ENCODE measurements at places on chromosomes 11 and 22.
A peak's percentile ranks its signal among the peaks of the same experiment; 100 is the strongest.

DNA sequence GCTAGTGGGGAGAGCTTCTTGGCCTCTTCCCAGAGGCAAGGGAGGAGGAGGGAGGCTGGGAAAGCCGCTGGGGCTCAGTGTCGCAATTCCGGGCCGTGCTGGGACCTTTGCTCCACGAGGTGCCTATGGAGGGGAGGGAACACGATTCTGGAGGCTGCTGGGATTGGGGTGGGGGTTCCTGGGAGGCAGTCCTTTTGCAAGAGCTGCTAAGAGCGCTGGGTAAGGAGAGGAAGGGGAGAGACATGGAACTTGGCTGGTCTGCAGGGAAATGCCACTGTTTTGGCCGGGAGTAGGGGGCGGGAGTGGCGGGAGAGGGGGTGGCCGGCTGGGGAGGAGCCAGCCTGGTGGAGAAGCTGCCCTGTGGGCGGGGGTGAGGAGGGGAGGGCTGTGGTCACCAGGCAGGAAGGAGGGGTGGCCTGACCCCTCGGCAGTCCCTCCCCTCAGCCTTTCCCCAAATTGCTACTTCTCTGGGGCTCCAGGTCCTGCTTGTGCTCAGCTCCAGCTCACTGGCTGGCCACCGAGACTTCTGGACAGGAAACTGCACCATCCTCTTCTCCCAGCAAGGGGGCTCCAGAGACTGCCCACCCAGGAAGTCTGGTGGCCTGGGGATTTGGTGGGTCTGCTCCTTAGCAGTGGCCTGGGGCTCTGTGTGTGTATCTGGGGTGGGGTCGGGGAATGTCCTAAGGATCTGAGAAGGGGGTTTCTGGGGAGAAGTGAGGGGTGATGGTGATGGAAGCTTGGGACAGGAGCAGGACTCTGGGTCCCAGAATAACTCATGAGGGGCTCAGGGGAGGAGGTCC lies at the start of gene NR1H3:
TSS of gene NR1H3 (plus strand) at position 480 of the 800 bp plus-strand sequence. CDS start 1,221 bp downstream, outside the sequence.
- DNase-seq: no peak

DNA sequence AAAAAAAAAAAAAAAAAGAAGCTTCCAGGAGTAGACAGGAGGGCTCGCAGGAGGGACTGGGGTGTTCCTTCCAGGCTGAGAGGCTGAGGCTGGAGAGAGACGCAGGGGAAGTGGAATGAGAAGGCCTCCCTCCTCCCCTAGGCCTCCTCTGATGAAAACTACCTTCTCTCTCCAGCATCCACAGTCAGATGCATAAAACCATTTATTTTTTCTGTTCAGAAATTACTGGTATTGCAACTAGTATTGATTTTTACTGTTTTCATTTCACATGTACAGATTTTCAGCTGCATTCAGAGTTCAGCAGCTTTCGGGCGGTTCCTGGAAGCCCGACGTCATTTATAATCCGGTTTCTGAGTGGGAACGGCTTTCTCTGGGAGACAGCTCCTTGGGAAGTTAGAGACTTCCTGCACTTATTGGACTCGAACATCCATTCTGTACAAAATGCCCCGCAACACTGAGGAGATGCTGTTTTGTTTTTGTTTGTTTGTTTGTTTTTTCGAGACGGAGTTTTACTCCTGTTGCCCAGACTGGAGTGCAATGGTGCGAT lies 6.9 kb upstream of the NFAM1 start:
- DNase-seq: no peak

- peak; percentile 30 for DNase-seq
Measured at GRCh38 chr22:37560608-37561211, 430 bp downstream of the CDC42EP1 start.

DNA sequence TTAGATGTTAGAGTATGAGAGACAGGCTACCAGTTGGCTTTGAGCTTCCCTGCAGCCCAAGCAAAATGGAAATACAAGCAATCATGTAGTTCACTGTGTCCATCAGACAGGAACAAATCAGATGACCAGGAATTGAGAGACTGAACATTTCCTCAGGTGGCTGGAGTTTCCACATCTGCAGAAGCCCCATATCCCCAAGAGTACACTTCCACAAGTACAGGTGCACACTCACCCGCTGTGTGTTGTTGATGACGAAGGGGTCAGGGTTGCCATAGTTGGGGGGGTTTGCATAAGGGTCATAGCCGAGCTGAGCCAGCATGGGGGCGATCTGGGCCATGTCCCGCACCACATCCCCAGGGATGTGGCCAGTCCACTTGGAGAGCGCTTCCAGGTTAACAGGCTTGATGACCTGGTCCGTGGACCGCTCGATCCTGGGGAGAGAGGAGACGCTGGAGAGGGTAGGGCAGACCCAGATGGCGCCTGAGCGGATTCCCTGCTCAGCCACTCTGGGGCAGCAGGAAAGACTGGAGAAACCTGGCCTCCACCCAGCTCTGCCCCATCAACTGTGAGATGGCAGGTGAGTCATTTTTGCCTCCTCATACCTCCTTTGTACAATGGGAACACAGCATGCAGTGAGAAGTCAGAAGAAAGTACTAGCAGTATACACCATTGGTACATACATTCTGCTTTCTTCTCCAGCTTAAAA lies 23.9 kb upstream of the TFIP11 start:
- DNase-seq: no peak

DNA sequence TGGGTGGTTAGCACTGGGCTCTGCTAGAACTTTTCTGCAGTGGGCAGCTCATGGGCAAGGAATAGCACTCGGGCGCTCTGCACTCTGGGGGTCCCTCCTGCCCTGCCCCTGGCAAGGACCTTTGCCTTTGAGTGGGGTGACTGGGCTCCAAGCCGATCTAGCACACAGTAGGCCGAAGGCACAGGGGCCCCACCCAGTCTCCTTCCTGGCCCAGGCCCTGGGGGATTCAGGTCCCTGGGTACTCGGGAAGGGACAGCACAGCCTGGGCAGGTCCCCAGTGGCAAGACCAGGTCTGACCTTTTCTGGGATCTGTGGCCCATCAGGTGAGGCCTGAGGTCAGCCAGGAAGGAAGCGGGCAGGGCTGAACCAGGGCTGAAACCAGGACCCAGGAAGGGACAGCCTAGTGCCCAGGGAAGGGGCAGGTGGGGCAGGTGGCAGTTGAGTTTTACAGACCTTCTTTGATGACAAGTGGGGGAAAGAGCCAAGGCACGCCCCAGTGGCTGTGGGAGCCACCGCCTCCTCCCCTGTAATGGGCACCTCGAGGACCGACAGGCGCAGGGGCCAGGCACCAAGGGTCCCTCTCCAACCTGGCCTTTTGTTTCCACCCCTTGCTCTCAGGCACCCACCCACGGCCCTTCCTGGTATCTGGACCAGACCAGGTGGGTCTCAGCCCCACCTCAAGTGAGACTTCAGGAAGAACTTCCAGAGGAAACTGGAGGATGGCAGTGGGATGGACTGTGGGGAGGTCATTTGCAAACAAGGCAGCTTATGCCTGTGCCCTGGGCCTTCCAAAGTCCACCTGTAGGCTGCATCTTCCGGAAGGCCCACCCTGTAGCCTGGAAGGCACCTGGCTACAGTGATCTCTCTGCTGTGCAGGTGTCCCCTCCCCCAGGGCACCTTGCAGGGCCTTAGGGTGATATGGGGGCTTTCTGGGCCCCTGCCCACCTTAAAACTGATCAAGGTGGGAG lies 883 bp upstream of the AIFM3 start:
- DNase-seq: no peak

DNA sequence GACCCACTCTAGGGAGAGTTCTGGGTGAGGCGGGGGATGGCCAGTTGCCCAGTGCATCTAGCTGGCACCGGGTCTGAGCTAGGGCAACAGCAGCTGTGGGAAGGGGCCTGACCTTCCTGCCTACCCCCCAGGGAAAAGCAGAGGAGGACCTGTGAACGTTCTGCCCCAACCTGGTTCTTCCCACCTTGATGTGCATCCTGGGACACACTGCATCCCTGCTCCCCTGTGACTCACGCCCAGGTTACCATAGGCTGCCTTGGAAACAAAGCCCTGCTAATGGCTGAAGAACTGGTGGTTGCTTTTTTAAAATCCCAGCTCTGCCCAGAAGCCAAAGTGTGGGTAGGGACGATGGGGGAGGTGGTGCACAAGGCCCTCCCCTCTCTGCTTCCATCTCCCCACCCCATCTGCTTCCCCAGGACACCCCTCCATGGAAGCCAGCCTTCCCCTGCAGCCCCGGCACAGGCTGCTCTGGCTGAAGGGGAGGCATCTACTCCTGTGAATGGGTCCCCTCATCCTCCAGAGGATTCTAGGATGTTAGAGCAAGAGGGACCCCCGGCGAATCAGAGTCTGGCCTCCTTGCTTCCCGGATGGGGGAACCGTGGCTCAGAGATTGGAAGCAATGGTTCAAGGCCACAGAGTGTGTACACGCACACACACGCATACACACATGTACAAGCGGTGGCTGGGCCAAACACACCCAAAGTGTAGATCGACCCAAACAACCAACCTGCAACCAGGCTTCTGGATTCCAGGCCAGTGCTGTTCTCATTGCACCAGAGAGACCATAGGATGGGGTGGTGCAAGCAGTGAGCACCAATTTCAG lies 7.6 kb upstream of the C11orf96 start:
- DNase-seq: no peak

GRCh38 chr11:116513894-116514293 lies 258.9 kb downstream of the BUD13 start:
- no peak for DNase-seq

DNA sequence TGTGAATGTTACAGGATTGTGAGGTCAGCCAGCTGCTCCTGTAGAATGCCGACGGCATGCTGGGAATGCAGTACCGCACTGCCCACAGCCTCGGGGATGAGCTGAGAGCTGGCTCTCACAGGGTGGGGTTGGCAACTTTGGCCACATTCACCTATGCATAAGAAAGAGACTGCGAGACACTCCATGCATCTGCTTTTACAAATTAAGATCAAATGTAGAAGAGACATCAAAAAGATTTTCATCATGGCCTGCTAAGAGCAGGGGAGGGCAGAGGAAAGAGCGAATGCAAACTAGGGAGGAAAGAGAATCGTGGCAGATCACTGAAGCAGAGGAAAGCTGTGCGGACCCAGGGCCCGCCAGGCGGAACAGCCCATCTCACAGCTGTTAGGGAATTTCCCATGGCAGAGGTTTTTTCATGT lies 49.8 kb upstream of the SPATA19 start:
- DNase-seq: no peak

- DNase-seq: no peak
Measured at GRCh38 chr22:45823336-45823735, 151.7 kb downstream of the ATXN10 start.

- DNase-seq: no peak
Measured at GRCh38 chr22:34913826-34914225, 152.1 kb upstream of the ISX start.

- no peak for DNase-seq
Measured at GRCh38 chr22:20798218-20798617, 24.3 kb downstream of the SERPIND1 start.

DNA sequence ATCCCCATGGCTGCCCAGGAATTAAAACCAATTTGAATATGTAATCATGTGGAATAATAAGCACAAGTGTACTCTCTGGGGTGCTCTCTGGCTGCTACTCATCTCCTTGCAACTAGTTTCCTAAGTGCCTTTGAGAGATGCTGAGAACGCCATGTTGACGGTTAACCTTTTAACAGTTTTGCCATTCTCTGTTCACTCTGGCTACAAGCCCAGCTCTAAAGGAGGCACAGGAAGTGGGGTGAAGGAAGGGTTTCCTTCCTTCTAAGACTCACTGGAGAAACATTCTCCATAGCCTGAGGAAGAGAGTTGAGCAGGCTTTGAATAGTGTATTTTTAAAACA lies 122.0 kb upstream of the ZC3H12C start:
- DNase-seq: no peak

GRCh38 chr11:121652971-121653370 lies 200.2 kb upstream of the SORL1-AS1 start:
- no peak for DNase-seq

- DNase-seq: no peak
Measured at GRCh38 chr11:71204294-71204693, 48.1 kb downstream of the SHANK2 start.

- no peak for DNase-seq
Measured at GRCh38 chr11:75480185-75481175, 45.3 kb downstream of the GDPD5 start.

- DNase-seq: no peak
Measured at GRCh38 chr11:1774886-1775285, 11.2 kb upstream of the CTSD start.

DNA sequence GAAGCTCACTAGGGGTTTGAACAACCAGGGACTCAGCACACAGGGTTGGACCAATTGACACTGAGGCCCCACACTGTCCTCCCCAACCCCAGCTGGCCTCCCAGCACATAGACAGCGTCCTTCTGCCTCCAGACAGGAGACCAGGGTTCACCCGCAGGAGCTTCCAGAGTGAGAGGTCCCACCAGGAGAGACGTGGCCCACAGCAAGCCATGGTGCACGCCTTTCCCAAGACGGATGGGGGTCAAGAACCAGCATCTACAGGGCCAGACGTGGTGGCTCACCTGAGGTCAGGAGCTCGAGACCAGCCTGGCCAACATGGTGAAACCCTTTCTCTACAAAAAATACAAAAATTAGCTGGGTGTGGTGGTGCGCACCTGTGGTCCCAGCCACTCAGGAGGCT lies 12.1 kb upstream of the SIGIRR start:
- DNase-seq: no peak

GRCh38 chr22:27750584-27751265 lies 50.8 kb downstream of the MN1 start:
- DNase-seq: no peak

GRCh38 chr11:133834682-133835592 lies 10.4 kb downstream of the SPATA19 start:
- DNase-seq: no peak

- DNase-seq: no peak
Measured at GRCh38 chr22:39359659-39360195, 9.9 kb downstream of the SYNGR1 start.

- no peak for DNase-seq
Measured at GRCh38 chr22:37525073-37525745, 6.0 kb upstream of the CARD10 start.

GRCh38 chr11:16738947-16739815 lies 734 bp downstream of the C11orf58 start:
- DNase-seq: no peak

- DNase-seq: no peak
Measured at GRCh38 chr22:30609260-30610185, 2.5 kb downstream of the TCN2 start.

GRCh38 chr11:115739878-115740277 lies 235.7 kb upstream of the CADM1 start:
- DNase-seq: no peak

- peak; percentile 36 for DNase-seq
Measured at GRCh38 chr11:64489831-64490441, 101.1 kb upstream of the SLC22A12 start.

GRCh38 chr11:133399294-133399693 lies 133.0 kb downstream of the OPCML start:
- no peak for DNase-seq

All from activated B cell treated with CpG ODN at 0.5 μM for 24 hours (primary cell).